SK-N-SH (cell line): ENCODE measurements at places on chromosomes 13 and 19. TPM values are rescaled to one million over a fixed set of nuclear protein-coding genes. Genes with fewer than 3 reads are reported as not detected.

Gene MIA
- 0.47 TPM in 1 of 2 replicates, not detected in the other for polyA plus RNA-seq

Gene OR7D2
- not detected in 2 replicates for polyA plus RNA-seq

Gene ZNF284
- polyA plus RNA-seq = 1.4 and 2.2 TPM in 2 replicates

- no peak overlapping the region for H3K27ac ChIP-seq
- DNase-seq = no peak
- H3K4me3 ChIP-seq = no peak overlapping the region
- no peaks in the 10 kb centered on the region for H3K4me1 ChIP-seq
- H3K27me3 ChIP-seq = no peaks in the 10 kb centered on the region
Observed at GRCh38 chr13:64369121-64369520, 2861.0 kb downstream of the PCDH9 start.

- DNase-seq = no peak
- H3K36me3 ChIP-seq = no peaks in the 10 kb centered on the region
- peaks cover 6% of the 10 kb centered on the region; the same call in 1 of the 2 replicates for H3K4me1 ChIP-seq
- no peak overlapping the region for H3K4me3 ChIP-seq
- peaks cover 21% of the 10 kb centered on the region for H3K27me3 ChIP-seq
Observed at GRCh38 chr19:39518458-39518857, 3.5 kb downstream of the SELENOV start.

- peak overlapping the region; percentile 96 for H3K27ac ChIP-seq
- H3K27me3 ChIP-seq = no peaks in the 10 kb centered on the region
- H3K36me3 ChIP-seq = peaks cover 51% of the 10 kb centered on the region
- peak overlapping the region; percentile 84 for H3K4me3 ChIP-seq
- DNase-seq = peak; percentile 41
- no peaks in the 10 kb centered on the region for H3K4me1 ChIP-seq
Observed at GRCh38 chr13:109782823-109783431, 3.5 kb downstream of the IRS2 start.

- no peaks in the 10 kb centered on the region for H3K27me3 ChIP-seq
- H3K4me3 ChIP-seq = no peak overlapping the region
- no peak for DNase-seq
- H3K36me3 ChIP-seq = no peaks in the 10 kb centered on the region
- peaks cover 32% of the 10 kb centered on the region for H3K4me1 ChIP-seq
- H3K27ac ChIP-seq = peak overlapping the region; percentile 99
Observed at GRCh38 chr13:59641261-59641660, 522.5 kb downstream of the DIAPH3 start.

DNA sequence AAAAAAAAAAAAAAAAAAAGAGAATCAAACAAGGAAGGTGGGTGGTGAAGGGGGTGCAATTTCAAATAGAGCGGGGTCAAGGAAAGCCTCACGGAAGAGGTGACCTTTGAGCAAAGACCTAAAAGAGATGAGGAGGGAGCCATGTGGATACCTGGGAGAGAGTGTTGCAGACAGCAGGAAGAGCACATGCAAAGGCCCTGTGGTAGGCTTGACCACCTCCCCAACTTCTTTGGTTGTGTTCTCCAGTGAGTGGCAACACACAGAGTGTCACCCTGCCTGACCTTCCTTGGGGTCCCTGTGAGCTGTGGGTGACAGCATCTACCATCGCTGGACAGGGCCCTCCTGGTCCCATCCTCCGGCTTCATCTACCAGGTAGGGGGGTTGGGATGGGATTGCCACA lies 11.4 kb downstream of the PALM3 start:
- H3K27me3 ChIP-seq = no peaks in the 10 kb centered on the region
- H3K36me3 ChIP-seq = no peaks in the 10 kb centered on the region
- no peak overlapping the region for H3K27ac ChIP-seq

GRCh38 chr13:97120346-97120745 lies 101.8 kb upstream of the MBNL2 start:
- no peak overlapping the region for H3K4me3 ChIP-seq
- no peaks in the 10 kb centered on the region for H3K36me3 ChIP-seq
- no peak for DNase-seq
- no peaks in the 10 kb centered on the region for H3K27me3 ChIP-seq
